ENCODE measurements at places on chromosomes 6 and 20.

- no peak for DNase-seq
Observed at GRCh38 chr6:4751823-4752464, 24.3 kb upstream of the CDYL start.

DNA sequence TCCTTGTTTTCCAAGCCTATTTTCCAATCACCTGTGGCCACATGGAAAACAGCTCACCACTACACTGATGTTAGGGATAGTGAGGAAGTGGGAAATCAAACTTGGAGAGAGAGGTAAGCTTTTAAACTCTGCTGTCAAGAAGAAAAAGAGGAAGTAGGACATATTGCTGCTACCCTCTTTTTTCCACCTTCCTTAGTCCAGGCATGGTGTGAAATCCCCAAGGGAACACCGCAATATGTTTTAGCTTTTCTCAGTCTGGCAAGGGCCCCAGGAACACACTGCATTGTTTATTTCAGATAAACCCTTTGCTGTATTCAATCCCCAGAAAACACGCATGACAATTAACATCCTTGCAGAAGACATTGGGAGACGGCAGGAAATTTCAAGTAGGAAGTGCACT lies 61.3 kb downstream of the HS3ST5 start:
- DNase-seq: no peak

GRCh38 chr6:143234734-143235133 lies 174.0 kb downstream of the AIG1 start:
- DNase-seq: no peak

GRCh38 chr20:20095114-20095872 lies 43.0 kb downstream of the CFAP61 start:
- no peak for DNase-seq

DNA sequence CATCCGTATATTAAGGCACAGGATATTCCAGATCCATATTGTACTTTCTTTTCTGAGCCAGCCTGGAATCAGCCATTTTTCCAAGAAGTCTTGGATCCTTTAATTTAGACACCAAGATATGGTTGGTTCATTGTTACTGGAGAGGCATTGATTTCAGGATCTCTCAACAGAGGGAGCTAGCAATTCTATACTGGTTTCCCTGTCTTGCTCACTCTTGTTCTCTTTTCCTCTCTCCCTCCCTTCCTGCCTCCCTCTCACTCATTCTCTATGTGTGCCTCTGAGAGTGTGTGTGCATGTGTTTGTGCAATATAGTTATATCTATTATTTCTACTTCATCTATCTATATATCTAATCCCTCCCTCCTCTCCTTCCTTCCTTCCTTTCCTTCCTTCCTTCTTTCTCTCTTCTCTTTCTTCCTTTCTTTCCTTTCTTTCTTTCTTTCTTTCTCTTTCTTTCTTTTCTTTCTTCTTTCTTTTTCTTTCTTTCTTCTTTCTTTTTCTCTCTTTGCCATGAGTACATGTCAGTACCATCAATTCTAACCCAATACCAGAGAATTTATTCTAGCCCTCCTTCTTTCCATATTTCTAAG lies 299.1 kb downstream of the EPHA7 start:
- DNase-seq: no peak

- DNase-seq: no peak
Observed at GRCh38 chr6:104828478-104828877, 31.2 kb downstream of the HACE1 start.

GRCh38 chr6:33815854-33816253 lies 12.1 kb upstream of the MLN start:
- DNase-seq: no peak

DNA sequence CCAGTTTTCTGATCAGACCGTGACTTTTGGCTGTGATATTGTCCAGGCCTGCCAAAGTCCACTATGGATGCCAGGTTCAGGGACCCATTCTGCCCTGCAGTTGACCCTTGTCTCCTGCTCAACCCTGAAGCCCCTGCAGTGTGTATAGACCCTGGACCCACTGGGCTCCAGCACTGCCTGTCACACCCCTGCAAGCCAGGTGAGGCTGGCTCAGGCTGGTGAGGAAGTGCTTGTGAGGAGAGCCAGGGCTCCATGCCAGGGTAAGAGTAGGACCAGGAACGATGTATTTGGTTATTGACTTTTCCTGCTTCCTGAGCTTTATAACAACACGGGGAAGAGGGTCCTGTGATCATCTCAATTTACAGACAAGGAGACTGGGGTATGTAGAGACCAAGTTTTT lies 19.1 kb upstream of the CD93 start:
- DNase-seq: no peak

GRCh38 chr6:134636186-134636799 lies 313.6 kb downstream of the ALDH8A1 start:
- DNase-seq: peak; percentile 70
